Activated naive CD8-positive, alpha-beta T cell treated with anti-CD3 and anti-CD28 coated beads, Interleukin-2, amount 50 U/mL, for 24 hours (primary cell): ENCODE measurements at places on chromosomes 7 and 10.

- no peak for DNase-seq
- H3K27ac ChIP-seq = no peak overlapping the region
- H3K36me3 ChIP-seq = no peaks in the 10 kb centered on the region
Measured at GRCh38 chr10:76523791-76524351, 1092.4 kb downstream of the LRMDA start.

GRCh38 chr10:102524746-102525145, 21.0 kb downstream of the SUFU start:
- no peak for DNase-seq
- no peak overlapping the region for H3K27ac ChIP-seq
- peaks cover 2% of the 10 kb centered on the region for H3K4me1 ChIP-seq
- no peak overlapping the region for H3K4me3 ChIP-seq

GRCh38 chr10:80870282-80870681, 332.6 kb downstream of the SH2D4B start:
- H3K27ac ChIP-seq = no peak overlapping the region
- no peak for DNase-seq
- H3K4me3 ChIP-seq = no peak overlapping the region
- H3K4me1 ChIP-seq = no peaks in the 10 kb centered on the region
- peaks cover 9% of the 10 kb centered on the region for H3K27me3 ChIP-seq
- H3K36me3 ChIP-seq = no peaks in the 10 kb centered on the region

GRCh38 chr10:119250641-119251314, 43.4 kb downstream of the GRK5 start:
- no peak overlapping the region for H3K27ac ChIP-seq
- peaks cover 38% of the 10 kb centered on the region for H3K4me1 ChIP-seq
- no peaks in the 10 kb centered on the region for H3K27me3 ChIP-seq
- H3K36me3 ChIP-seq = no peaks in the 10 kb centered on the region
- no peak for DNase-seq

DNA sequence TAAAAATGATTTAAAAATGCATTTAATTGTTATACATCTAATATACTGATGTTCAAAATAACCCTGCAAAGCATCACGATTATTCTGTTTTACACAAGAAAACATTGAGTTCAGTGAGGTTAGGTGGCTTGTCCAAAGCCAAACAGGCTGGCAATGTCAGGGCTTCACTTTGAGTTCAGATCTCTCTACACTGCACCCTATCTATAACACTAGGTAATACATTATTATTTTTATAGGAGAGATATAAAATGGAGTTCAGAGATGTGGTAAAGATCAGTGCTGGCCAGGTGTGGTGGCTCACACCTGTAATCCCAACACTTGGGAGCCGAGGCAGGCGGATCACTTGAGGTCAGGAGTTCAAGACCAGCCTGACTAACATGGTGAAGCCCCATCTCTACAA, 165.9 kb upstream of the MYO3A start:
- no peak overlapping the region for H3K27ac ChIP-seq
- H3K36me3 ChIP-seq = no peaks in the 10 kb centered on the region
- no peaks in the 10 kb centered on the region for H3K4me1 ChIP-seq
- H3K4me3 ChIP-seq = no peak overlapping the region

GRCh38 chr10:95116869-95117269, 47.6 kb upstream of the CYP2C8 start:
- no peaks in the 10 kb centered on the region for H3K4me1 ChIP-seq
- no peaks in the 10 kb centered on the region for H3K36me3 ChIP-seq
- H3K27ac ChIP-seq = no peak overlapping the region

GRCh38 chr10:14447094-14447839, 116.5 kb upstream of the FRMD4A start:
- no peak overlapping the region for H3K4me3 ChIP-seq
- H3K27me3 ChIP-seq = peaks cover 7% of the 10 kb centered on the region
- no peaks in the 10 kb centered on the region for H3K36me3 ChIP-seq
- no peak overlapping the region for H3K27ac ChIP-seq
- no peaks in the 10 kb centered on the region for H3K4me1 ChIP-seq

GRCh38 chr10:5959142-5959541, 18.2 kb downstream of the IL15RA start:
- no peak for DNase-seq
- no peaks in the 10 kb centered on the region for H3K4me1 ChIP-seq
- no peak overlapping the region for H3K27ac ChIP-seq
- H3K36me3 ChIP-seq = peaks cover 46% of the 10 kb centered on the region
- no peaks in the 10 kb centered on the region for H3K27me3 ChIP-seq

DNA sequence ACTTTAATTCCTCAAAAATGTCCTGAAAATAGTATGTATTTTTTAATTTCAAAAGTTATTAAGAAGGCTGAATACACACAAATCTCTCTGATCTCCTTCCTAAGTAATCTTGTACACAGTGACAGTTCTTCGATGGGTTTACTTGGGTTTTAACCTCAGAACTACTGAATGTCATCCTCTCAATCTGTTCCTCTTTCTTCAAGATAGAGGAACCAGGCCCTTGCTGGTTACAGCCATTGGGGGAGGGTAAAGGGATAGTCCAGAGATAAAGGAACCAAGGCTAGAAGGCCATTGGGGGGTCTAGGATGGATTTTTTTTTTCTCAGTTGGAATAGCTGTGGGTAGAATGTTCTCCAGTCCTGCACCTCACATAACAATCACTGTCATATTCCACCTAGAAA, 224.9 kb downstream of the SKIDA1 start:
- DNase-seq = no peak
- H3K4me1 ChIP-seq = no peaks in the 10 kb centered on the region
- peaks cover 5% of the 10 kb centered on the region for H3K27me3 ChIP-seq
- no peak overlapping the region for H3K27ac ChIP-seq
- H3K4me3 ChIP-seq = no peak overlapping the region

DNA sequence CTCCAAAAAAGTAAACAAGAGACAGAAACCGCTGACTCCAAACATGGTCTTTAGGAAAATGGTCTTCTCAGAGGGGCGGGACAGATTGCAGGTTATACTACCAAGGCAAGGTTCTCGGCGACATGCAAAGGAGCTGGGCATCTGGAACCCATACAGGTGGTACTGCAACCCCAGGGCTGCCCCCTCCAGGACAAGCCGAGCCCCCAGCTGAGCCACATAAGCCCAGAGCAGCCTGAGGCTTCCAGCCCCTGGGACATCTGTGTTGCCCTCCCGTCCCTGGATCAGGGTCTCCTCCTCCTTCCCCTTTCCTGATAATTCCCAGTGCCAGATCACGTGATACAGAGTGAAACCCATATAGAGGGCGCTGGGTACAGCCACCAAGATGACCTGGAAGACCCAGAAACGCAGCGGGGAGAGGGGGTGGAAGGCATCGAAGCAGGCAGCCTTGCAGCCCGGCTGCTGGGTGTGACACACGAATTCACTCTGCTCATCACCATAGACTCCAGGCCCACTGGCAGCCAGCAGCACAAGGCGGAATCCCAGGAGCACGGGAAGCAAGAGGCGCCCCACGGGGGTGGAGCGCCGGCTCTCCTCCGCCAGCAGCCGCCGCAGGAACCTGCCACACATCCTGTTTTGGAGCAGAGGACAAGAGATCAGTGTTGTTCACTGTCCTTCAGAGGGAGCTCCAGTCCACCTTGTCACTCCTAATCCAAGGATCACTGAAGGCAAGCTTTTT, at the start of gene GJC3:
Gene GJC3 (minus strand): TSS at position 627 of the 736 bp plus-strand sequence. CDS start 0 bp downstream, at position 627.
- H3K4me1 ChIP-seq = peaks cover 21% of the 10 kb centered on the region
- peaks cover 18% of the 10 kb centered on the region for H3K27me3 ChIP-seq
- peak within 1 kb of the TSS; percentile 68 for H3K4me3 ChIP-seq
- no peaks in the 10 kb centered on the region for H3K36me3 ChIP-seq

- H3K27me3 ChIP-seq = no peaks in the 10 kb centered on the region
- peaks cover 24% of the 10 kb centered on the region for H3K4me1 ChIP-seq
- peaks cover 10% of the 10 kb centered on the region for H3K36me3 ChIP-seq
- peak overlapping the region; percentile 47 for H3K27ac ChIP-seq
- no peak for DNase-seq
Measured at GRCh38 chr10:73501651-73502050, 5.8 kb upstream of the PPP3CB start.

GRCh38 chr10:123792248-123792978, 99.2 kb downstream of the CPXM2 start:
- H3K27ac ChIP-seq = no peak overlapping the region
- H3K4me3 ChIP-seq = no peak overlapping the region
- H3K27me3 ChIP-seq = peaks cover 7% of the 10 kb centered on the region
- DNase-seq = no peak
- H3K4me1 ChIP-seq = no peaks in the 10 kb centered on the region

DNA sequence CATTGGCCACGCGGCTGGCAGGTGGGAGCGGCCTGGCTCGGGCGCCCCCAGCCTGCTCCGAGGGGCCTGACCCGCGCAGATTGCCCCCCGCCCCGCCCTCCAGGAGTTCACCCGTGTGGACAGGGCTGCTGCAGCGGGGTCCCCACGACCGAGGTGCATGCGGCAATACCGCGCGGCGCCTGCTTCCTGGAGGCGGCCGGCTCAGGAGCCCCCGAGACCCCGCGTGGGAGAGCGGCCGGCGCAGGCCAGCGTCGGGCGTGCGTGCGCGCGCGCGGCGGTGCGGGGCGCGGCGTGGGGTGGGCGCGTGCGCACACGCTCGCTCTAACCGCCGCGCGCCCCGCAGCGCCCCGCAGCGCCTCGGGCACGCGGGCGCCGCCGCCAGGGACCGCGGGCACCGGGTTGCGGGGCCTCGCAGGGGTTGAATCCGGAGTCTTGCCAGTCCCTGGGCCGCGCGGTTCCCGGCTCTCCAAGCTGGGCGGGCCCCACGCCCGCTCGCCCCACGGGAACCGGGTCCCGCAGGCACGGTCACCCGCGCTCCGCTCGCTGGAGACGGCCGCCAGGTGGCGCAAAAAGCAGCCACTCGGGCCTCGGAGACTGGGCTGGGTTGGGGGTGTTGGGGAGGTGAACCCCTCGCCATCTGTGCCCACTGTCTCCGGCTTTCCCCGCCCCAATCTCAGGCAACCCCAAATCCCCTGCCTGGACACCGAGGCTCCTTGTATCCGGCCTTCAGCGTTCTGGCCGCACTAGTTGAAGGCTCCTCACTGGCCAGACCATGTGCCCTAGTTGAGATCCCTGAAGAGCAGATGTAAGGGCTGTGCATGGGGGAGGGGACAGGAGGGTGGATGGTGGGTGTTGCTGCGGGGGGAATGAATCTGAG, 1.3 kb upstream of the ACHE start:
- H3K27ac ChIP-seq = no peak overlapping the region
- peaks cover 11% of the 10 kb centered on the region for H3K4me1 ChIP-seq
- peak; percentile 57 for DNase-seq
- no peaks in the 10 kb centered on the region for H3K36me3 ChIP-seq
- H3K27me3 ChIP-seq = peaks cover 45% of the 10 kb centered on the region

DNA sequence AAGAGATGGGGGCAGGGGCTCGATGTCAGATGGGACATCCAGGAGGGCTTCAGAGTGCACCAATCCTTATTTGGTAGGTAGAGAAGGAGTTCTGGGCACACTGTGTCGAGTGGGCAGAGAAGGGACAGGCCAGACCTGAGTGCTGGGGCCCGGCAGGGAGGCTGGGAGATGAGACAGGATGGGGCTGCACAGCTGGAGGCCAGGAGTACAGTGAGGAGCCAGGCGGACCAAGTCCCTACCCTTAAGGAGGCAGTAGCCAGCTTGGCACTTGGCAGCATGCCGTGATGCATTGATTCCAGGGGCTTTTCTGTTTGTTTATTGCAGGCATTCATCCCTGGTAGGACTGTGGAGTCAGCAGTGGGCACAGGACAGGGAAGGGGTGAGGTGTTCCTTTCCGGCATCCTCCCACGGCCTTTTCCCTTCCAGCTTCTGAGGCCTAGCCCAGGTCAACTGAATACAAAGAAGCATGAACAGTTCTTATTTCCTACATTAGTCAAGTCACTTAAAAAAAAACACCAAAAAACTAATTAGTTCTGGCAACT, 168.8 kb upstream of the CDCA7L start:
- DNase-seq = no peak
- no peaks in the 10 kb centered on the region for H3K27me3 ChIP-seq
- H3K36me3 ChIP-seq = no peaks in the 10 kb centered on the region
- H3K4me1 ChIP-seq = peaks cover 2% of the 10 kb centered on the region
- no peak overlapping the region for H3K4me3 ChIP-seq
- no peak overlapping the region for H3K27ac ChIP-seq
